GM12865 (cell line): ENCODE measurements at places on chromosomes 7 and 10.

DNA sequence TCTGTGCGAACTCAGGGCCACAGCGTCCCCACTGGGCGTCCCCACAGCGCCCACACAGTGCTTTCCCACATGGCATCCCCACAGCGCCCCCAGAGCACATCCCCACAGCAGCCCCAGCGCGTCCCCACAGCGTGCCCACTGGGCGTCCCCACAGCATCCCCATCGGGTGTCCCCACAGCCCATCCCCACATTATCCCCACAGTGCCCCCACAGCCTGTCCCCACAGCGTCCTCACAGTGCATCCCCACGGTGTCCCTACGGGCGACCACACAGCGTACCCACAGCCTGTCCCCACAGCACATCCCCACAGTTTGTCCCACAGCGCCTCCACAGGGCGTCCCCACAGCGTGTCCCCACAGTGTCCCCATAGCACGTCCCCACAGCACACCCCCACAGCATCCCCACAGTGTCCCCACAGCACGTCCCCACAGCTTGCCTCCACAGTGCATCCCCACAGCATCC is 131.6 kb downstream of the ACTR3B start:
- no peak for DNase-seq

GRCh38 chr7:121351682-121352081 is 22.9 kb downstream of the WNT16 start:
- DNase-seq, result no peak

DNA sequence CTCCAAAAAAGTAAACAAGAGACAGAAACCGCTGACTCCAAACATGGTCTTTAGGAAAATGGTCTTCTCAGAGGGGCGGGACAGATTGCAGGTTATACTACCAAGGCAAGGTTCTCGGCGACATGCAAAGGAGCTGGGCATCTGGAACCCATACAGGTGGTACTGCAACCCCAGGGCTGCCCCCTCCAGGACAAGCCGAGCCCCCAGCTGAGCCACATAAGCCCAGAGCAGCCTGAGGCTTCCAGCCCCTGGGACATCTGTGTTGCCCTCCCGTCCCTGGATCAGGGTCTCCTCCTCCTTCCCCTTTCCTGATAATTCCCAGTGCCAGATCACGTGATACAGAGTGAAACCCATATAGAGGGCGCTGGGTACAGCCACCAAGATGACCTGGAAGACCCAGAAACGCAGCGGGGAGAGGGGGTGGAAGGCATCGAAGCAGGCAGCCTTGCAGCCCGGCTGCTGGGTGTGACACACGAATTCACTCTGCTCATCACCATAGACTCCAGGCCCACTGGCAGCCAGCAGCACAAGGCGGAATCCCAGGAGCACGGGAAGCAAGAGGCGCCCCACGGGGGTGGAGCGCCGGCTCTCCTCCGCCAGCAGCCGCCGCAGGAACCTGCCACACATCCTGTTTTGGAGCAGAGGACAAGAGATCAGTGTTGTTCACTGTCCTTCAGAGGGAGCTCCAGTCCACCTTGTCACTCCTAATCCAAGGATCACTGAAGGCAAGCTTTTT is at the start of gene GJC3:
TSS of gene GJC3 (minus strand) at position 627 of the 736 bp plus-strand sequence. CDS start at position 627, 0 bp downstream.
- peak; percentile 55 for DNase-seq

GRCh38 chr10:121305066-121305465 is 293.2 kb downstream of the FGFR2 start:
- DNase-seq, result no peak

- DNase-seq, result no peak
These were observed 5.8 kb downstream of the GRIFIN start for GRCh38 chr7:2470204-2471021.

GRCh38 chr10:79286318-79286951 is 60.8 kb upstream of the PPIF start:
- peak; percentile 98 for DNase-seq

- peak; percentile 25 for DNase-seq
These were observed 88.6 kb upstream of the KLF14 start for GRCh38 chr7:130822642-130823041.

DNA sequence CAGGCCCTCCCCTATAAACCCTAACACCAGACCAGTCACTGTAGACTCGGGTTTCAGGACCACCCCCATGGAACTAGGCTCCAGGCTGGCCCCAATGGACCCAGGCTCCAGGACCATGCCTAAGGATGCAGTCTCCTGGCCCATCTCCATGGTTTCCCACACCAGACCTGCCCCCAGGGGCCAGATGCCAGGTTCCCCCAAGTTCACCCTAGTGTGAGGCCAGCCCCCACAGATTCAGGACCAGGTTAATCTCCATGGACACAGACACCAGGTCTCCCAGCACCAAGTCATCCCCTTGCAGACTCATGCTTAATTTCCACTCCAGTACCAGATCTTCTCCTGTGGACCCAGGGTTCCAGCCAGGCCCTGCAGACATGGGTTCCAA is 103.8 kb upstream of the LANCL2 start:
- DNase-seq, result no peak

DNA sequence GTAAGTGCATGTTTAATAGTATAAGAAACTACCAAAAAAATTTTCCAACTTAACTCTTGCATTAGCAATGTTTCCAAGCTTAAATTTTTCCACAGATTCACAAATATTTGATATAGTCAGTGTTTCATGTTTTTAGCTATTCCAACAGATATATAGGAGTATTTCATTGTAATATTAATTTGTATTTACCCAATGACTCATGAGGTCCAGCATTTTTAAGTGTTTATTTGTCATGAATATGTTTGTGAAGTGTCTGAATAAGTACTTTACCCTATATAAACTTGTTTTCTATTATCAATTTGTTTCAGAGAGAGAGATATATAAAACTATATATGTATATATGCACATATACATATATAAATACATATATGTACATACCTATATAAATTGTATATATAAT is 71.0 kb downstream of the SEMA3D start:
- no peak for DNase-seq

DNA sequence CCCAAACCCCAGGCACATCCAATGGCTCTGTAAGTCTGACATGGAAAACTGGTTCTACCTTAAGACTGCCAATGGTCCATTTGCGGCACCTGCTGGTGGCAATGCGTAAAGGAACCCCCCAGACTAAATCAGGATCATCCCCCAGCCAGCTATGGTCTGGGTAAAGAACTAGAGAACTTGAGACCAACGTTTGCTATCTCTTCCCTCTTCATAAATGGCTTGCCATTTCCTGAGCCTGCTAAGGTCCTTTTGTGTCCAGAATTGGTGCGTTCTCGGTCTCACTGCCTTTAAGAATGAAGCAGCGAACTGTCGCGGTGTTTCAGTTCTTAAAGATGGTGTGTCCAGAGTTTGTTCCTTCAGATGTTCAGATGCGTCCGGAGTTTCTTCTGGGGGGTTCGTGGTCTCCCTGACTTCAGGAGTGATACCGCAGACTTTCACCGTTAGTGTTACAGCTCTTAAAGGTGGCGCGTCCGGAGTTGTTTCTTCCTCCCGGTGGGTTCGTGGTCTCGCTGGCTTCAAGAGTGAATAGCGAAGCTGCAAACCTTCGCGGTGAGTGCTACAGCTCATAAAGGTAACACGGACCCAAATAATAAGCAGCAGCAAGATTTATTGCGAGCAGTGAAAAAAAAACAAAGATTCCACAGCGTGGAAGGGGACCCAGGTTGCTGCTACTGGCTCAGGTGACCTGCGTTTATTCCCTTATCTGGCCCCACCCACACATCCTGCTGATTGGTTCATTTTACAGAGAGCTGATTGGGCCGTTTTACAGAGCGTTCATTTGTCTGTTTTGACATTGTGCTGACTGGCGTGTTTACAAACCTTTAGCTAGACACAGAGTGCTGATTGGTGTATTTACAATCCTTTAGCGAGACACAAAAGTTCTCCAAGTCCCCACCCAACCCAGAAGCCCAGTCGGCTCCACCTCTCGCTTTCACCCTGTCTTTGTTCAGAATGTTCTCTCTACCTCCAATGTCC is 95.4 kb downstream of the ELMO1 start:
- DNase-seq, result peak; percentile 83

- DNase-seq, result peak; percentile 75
These were observed 23.8 kb upstream of the MKI67 start for GRCh38 chr10:128150045-128150493.

GRCh38 chr10:80413271-80413996 is 5.1 kb downstream of the PRXL2A start:
- DNase-seq, result no peak

- DNase-seq, result no peak
These were observed 42.9 kb upstream of the ABI1 start for GRCh38 chr10:26903431-26904217.

DNA sequence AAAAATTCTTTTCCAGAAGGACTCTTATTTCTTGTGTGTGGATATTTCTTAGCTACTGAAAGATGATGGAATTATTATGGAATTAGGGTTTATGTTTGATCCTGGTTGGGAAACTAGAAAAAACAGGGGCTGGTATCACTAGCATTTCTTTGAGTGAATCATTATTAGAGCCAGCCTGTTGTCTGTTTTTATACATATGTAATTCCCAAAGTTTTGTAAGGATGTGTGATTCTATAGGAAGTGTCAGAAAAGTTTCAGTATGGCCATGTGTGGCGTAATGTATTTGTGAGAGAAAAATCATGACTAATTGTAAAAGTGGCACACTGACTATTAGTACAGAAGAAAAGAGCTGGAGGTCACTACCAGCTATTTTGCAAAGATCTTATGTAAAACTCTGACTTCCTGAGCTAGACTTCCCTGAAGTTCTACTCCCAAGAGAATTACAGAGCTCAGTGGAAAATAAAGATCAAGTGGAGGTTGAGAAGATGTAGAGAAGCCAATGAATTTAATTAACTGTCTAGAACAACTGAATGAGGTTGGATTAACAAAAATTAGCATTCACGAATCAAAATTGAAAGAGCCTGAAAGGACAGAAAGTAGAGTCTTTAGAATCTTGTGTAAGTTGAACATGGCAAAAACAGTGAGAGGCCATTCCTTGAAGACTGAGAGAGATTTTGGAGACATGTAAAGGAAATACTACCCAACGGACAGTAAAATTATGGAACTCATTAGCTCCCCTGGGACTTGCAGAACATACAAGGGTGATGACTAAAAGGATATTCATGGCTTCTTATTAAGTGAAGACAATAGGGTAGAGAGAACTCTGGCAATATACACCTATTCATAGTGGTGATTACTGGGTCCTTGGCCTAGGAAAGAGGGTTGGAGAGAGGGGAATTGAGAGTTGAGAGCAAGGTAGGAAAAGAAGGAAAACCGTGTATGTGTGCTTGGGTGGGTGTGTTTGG is 12.5 kb downstream of the ZNF365 start:
- no peak for DNase-seq

GRCh38 chr10:22473459-22473858 is 128.2 kb downstream of the SPAG6 start:
- DNase-seq, result no peak

GRCh38 chr7:43058271-43059066 is 54.0 kb upstream of the HECW1 start:
- peak; percentile 70 for DNase-seq

DNA sequence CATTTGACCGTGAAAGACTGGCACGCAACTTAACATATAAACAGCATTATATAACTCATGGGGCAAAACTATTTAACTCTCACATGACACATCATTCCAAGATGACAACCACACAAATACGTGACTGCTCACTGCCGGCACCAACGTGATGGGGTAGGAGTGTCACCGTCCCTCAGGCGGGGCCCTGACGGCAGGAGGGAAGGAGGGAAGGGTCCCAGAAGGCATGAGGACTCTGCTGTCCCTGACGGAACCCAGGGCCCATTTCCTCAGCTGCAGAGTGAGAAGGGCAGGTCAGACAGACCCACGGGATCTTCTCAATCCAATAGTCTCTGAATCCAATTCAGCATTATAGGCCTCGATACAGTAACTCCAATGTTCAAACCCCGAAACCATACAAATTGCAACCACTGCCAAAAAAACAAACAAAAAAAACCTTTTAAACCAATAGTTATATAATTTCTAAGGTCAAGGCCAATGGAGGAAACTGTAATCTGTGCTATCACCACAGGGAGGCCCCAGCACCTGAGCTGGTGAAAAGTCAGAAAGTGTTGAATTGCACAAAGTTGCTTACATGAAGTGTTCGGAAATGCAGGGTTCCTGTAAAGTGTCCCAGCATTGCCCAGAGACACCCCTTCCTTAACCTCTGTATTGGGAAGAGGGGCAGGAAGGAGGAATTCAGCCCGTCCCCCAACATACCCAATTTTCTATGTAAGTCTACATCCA is 137.4 kb downstream of the TNS3 start:
- DNase-seq, result peak; percentile 35

DNA sequence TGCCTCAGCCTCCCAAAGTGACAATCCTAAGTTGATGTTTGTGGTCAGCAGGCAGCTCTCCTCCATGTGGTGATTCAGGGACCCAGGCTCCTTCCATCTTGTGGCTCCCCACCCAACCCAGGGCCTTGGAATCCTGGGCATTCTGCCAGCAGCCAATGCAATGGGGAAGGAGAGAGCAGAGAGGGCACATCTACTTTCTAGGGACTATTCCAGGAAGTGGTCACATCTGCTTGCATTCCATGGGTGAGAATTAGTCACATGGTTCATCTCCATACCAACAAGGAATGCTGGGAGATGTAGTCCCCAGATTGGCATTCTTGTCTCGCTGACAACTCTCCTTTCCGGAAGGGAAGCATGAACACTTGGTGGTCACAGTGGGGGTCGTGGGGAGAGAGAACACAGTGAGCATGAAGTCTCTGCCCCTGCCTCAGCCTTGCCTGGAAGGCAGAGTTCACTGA is 9.9 kb upstream of the SRRM3 start:
- peak; percentile 26 for DNase-seq

- DNase-seq, result no peak
These were observed 114.4 kb downstream of the COL13A1 start for GRCh38 chr10:69916118-69916517.

GRCh38 chr10:22252224-22252800 is 34.5 kb upstream of the EBLN1 start:
- peak; percentile 82 for DNase-seq

- DNase-seq, result no peak
These were observed 20.8 kb upstream of the ELN start for GRCh38 chr7:74007242-74007567.
